ENCODE measurements at places on chromosomes 2 and 18. TPM values are rescaled to one million over a fixed set of nuclear protein-coding genes. Genes with fewer than 3 reads are reported as not detected.

The HOXD11 gene
- not detected for total RNA-seq

The DYTN gene
- not detected for total RNA-seq

The BOLL gene
- total RNA-seq: not detected

The APOB gene
- total RNA-seq: under 0.01 TPM

The ITM2C gene
- total RNA-seq: 43.6 TPM

The GTF3C2 gene
- total RNA-seq: 21.0 TPM

The LIPG gene
- total RNA-seq: 0.40 TPM

The PELI1 gene
- 13.2 TPM for total RNA-seq

The METTL21A gene
- 9.2 TPM for total RNA-seq

The TPO gene
- not detected for total RNA-seq

The GRB14 gene
- 6.1 TPM for total RNA-seq

The ASXL3 gene
- 0.13 TPM for total RNA-seq

The NCKAP5 gene
- total RNA-seq: 1.2 TPM

The GATA6 gene
- 29.3 TPM for total RNA-seq

The ASTL gene
- total RNA-seq: not detected

The SULT1C3 gene
- total RNA-seq: not detected

The VIL1 gene
- total RNA-seq: not detected

The CXCR1 gene
- total RNA-seq: not detected

The CRYBA2 gene
- not detected for total RNA-seq

The CENPO gene
- 15.1 TPM for total RNA-seq

The DHRS9 gene
- total RNA-seq: not detected

The CD207 gene
- total RNA-seq: not detected
